NCI-H226 (cell line): ENCODE measurements at places on chromosomes 6 and 20.

DNA sequence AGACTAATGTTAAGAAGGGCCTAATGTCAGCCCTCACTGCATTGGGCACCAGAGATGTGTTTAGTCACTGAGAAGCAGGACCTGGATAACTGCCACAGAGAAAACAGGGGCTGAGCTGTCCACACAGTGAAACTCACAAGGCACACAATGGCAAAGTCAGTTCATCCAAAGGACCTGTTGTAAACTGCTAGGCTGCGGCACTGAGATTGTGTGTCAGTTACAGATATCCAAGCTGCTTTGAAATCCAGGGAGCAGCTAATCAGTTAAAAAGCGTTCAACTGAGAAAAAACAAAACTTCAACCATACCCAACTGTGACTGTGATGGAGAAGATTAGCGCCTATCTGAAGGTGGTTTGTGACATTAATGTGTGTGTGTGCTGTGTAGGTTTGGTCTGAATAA lies 27.8 kb upstream of the TMEM14A start:
- DNase-seq: no peak

DNA sequence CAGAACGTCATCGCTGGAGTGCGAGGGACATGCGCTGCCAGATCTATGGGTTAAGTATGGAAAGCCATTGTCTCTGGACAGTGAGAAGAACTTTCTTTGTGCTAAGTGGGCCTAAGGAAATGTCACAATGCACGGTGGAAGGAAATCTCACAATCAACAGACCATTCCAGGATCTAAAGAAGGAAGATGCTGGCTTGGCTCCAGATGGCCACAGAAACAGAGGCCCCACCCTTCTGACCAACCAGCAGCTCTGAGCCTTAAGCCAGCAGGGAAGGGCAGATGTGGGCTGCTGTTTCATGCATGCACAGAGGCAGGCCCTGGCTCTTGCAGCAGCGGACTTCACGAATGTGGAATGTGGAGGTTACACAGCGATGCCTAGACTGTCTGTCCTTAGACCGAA lies 156.3 kb downstream of the SOBP start:
- DNase-seq: no peak

GRCh38 chr6:118764766-118765165 lies 113.4 kb upstream of the CEP85L start:
- DNase-seq: no peak

- DNase-seq: no peak
These were observed 17.9 kb downstream of the RNGTT start for GRCh38 chr6:88945415-88946008.

- DNase-seq: no peak
These were observed 643.0 kb upstream of the CITED2 start for GRCh38 chr6:140017470-140017869.

- no peak for DNase-seq
These were observed 290.2 kb downstream of the TSHZ2 start for GRCh38 chr20:53262365-53262764.

DNA sequence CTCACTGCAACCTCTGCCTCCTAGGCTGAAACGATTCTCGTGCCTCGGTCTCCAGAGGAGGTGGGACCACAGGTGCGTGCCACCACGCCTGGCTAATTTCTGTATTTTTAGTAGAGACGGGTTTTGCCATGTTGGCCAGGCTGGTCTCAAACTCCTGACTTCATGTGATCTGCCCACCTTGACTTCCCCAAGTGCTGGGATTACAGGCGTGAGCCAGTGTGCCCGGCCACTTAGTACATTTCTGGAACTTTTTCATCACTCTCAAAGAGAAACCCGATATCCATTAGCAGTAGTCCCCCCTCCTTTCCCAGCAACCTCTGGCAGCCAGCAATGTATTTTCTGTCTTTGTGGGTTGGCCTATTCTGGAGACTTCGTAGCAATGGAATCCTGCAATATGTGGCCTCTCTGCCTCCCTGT lies 109.8 kb downstream of the JARID2 start:
- no peak for DNase-seq

DNA sequence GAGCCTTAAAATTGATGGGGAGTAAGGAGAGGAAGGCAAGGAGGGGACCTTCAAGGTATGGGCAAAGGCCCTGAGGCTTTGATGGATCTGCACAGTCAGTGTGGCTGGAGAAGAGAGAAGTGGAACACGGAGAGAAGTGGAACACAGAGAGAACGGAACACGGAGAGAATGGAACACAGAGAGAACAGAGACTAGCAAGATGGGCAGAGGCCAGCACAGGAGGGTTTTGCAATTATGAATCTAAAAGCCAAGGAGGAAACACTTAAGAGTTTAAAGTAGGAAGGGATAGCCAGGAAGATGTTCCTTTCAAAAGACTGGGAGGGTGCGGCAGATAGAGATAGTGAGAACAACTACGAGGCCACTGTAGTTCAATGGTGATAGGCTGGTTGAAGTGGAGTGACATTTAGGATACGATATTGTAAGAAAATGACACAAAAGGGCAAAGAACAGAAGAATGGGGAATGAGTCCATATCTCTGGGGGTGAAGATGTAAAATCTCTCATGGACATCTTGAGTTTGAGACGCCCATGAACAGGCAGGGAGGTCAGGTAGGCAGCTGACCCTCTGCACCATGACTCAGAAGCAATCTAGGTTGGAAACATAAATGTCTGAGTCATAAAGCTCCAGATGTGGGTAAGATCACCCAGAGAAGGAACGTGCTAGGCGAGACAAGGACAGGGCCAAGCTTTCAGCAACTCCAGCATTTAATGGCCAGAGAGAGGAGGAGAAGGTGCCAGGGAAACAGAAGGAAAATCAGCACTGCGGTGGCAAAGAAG lies 25.4 kb downstream of the ZMYND8 start:
- peak; percentile 82 for DNase-seq

DNA sequence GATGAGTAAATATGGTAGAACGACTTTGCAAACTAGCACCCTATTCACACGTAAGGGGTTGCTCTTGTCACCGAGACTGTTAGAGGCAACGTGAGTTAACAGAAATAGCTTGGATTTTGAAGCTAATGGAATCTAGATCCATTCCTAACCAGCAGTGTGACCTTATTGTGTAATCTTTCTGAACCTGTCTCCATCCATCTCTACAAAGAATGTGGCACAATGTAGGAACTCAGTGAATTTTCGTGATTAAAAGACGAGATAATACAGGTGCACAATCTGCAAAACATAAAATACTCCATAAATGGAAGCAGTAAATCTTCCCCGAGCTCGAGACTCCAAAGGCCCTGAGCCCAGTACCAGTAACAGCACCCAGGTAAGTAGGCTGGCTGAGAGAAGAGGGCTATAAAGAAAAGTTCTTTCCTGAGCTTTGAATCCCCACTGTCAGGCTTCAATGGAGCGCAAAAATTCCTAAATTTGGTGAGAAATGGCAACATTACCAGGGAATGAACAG lies 801 bp upstream of the KIFC1 start:
- DNase-seq: no peak

GRCh38 chr6:111782887-111783466 lies 90.3 kb downstream of the FYN start:
- no peak for DNase-seq

DNA sequence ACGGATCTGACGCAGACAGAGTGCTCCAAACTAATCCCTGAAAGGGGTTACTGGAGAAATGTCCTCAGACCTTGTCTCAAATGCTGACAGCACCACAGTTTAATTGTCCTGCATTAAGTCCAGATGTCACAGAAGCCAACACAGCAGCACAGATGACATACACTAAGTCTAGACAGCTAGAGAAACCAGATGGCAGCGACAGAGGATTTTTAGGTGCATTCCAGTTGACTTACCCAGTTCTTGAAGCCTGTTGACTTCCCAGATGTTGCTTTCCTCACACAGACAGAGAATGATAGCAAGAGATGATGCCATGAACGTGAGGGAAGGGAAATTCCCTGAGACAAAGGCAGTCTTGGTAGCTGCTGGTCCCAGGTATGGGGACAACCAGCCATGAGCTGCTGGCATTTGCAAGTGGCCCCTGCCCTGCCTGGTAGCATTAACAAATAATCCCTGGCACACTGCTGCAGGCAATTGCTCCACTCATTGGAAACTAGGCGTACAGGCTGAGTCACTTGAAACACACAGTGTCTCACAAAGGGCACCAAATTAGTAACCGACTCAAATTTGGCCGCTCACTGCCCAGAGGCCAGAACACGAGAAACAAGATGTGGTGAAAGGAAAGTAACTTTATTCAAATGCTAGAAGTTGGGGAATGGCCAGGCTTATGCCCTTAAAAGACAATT lies 52.2 kb downstream of the ADGB start:
- DNase-seq: no peak

GRCh38 chr6:6689400-6690143 lies 101.1 kb downstream of the LY86 start:
- DNase-seq: no peak

DNA sequence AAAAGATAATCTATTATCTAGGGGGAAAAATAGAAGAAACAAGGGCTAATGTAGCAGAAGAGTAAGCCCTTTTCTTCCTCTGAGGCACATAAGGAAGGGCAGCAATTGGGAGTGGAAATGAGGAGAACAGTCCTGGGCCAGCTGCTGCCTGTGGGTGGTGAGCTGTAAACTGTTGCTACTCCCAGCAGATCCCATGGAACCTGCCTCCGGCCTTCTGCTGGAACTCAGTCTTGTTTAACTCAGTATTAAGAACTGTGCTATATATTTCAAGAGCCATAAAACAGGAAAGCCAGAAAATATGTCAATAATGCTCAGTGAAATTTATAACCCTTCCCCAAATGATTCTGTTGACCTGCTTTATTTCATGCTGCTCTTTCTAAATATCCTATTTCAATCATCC lies 464.2 kb downstream of the COL12A1 start:
- DNase-seq: no peak

DNA sequence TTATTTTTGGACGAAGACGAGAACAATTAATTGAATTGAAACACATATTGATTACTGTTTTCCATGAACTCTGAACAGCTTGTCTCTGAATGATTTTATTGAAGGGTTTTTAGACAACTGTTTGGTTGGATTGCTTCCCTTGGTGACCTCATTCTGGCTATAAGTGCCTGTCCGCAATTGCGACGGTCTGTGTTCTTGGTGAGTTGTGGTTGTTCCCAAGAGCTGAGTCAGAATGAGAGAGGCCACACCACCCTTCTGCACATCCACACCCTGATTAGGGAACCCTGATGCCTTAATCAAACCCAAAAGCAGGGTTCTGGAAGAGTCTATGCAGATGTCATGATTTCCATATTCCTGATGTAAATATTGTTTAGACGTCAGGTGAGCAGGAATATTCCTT lies 747.0 kb downstream of the PTPRT start:
- DNase-seq: no peak

DNA sequence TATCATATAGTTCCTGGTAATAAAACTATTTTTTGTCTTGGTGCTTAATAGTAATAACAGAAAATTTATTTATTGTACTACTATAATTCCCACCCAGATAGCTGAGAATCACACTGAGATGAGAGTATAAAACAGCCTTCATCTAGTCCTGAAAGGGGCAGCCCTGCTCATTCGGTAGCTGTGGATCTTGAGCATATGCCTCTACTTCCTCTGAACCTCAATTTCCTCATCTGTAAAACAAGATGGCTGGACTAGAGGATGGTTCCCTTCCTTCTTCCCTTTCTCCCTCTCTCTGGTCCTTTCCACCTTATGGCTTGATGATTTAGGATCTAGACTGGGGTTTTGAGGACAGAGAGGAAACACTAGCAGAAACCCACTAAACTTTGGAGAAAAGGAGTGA lies 15.0 kb downstream of the FKBP5 start:
- DNase-seq: no peak

DNA sequence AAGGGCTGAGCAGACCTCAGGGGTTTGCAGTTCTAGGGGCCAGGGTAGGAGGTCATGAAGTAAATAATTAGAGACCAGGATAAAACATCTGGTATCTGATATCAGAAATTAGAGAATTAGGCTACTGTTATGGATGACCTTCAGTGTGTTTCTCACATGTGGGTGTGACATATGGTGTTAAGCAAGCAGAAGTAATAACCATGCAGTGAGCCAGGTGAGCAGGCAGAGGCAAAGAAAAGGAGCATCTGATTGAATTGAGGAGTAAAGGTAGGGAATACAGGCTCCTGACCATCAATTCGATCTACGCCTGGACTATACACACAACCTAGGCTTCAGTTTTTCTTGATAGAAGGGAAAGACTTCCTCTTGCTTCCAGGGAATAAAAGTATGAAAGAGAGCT lies 34.7 kb upstream of the MAP3K7 start:
- DNase-seq: no peak

DNA sequence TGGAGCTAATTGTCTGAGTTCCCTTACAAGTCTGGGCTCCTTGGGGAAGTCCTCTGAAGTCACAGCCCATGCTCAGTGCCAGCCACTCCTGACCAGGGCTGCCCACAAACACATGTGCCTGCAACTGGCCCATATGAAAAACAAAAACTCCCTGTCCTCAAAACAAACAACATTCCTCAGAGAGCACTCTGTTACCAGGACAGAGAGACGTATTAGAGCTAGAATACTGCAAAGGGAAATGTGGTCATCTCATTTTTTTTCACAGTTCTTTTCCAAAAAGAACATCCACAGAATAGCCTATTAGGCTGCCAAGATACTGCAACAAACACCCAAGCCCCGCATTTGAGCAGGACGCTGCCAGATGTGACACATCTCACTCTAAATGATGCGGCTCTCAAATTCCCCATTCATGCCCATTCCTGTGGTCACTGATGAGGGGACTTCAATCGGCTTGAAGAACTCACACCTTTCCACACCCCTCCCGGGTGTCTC lies 71.1 kb downstream of the SLC22A23 start:
- DNase-seq: no peak

- no peak for DNase-seq
These were observed 85.9 kb upstream of the TRAF3IP2 start for GRCh38 chr6:111691345-111692225.

GRCh38 chr6:108850669-108851465 lies 2.6 kb downstream of the ARMC2 start:
- DNase-seq: no peak

- DNase-seq: no peak
These were observed 187.8 kb downstream of the ANKRD60 start for GRCh38 chr20:58040447-58041290.

DNA sequence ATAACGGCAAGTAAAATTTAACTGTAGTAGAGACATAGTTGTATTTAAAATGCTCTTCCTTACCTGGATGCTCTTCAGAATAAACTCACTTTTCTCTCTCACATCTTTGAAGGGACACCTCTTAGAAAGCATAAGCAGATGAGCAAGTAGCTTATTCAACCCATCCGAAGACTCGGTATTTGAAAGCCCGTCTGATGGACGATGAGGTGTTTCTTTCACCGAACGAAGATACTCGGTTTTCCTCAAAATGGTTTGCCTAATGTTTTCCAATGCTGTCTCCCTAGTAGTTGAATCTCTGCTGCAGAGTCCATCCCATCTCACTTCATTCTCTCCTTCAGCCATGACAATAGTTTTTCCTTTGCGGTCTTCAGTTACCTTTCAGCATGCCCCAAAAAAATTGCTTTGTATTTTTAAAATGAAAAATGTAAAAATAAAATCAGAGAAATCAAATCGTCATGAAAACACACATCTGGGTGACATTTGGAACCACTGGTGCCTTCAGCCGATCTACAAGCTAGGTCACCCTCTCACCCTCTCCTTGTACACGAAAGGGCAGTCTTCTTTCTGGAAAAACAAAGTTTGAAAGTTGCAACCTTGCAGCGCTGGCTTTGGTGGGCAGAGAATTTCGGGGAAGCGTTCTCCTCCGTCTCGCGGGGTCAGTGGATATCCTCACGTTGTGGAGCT lies 772 bp downstream of the SESN1 start:
- DNase-seq: no peak

GRCh38 chr6:131660195-131660594 lies 23.1 kb downstream of the ENPP3 start:
- no peak for DNase-seq

- peak; percentile 14 for DNase-seq
These were observed 42.1 kb upstream of the CDH22 start for GRCh38 chr20:46350201-46350985.
